ENCODE measurements at places on chromosomes 12 and 14. TPM values are rescaled to one million over a fixed set of nuclear protein-coding genes. Genes with fewer than 3 reads are reported as not detected.

- no peak for DNase-seq
Observed at GRCh38 chr14:47252802-47253201, 422.6 kb downstream of the MDGA2 start.

- no peak for DNase-seq
Observed at GRCh38 chr12:46126050-46126727, 135.8 kb upstream of the SCAF11 start.

Gene TAS2R7
- total RNA-seq = not detected

GRCh38 chr14:21202463-21203358 lies 46.8 kb upstream of the OR5AU1 start:
- DNase-seq = no peak

Gene HOXC12
- total RNA-seq = not detected

- DNase-seq = no peak
Observed at GRCh38 chr14:59247801-59248584, 59.5 kb downstream of the DAAM1 start.

GRCh38 chr12:20175704-20176388 lies 192.5 kb upstream of the PDE3A start:
- DNase-seq = no peak

- DNase-seq = no peak
Observed at GRCh38 chr14:102654298-102654697, 61.8 kb downstream of the RCOR1 start.

Gene PRR4
- total RNA-seq = 1.2 TPM

DNA sequence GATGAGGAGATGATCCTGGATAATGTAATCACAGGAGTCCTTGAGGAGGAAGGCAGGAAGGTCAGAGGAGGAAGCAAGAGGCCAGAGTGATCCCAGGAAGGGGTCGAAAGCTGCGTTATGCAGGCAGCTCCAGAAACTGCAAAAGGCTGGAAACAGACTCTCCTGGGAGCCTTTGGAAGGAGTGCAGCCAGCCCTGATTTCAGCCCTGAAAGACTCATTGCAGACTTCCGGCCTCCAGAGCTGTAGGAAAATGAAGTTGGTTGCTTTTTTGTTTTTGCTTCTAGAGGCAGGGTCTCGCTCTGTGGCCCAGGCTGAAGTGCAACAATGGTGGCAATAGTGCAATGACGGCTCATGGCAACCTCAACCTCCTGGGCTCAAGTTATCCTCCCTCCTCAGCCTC lies 44.6 kb upstream of the FZD10 start:
- DNase-seq = no peak

- DNase-seq = no peak
Observed at GRCh38 chr12:50157259-50157658, 9.9 kb downstream of the CERS5 start.

DNA sequence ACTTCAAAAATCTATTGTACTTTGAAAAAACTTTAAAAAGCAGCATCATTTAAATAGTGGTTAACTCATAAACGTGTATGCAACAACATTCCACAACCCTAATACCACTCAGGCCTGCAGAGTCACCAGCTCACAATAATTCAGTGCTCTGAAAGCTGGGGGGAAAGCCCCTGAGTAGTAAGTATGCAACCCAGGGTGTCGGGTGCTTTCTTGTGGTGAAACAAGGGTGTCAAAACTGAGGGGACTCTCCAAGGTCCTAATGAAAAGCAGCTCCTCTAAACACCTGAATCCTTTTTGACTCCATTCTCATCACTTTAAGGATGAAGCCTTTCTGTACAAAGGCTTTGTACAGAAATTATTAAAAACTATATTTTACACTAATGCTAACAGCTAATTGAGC lies 33.7 kb downstream of the FGFR1OP2 start:
- DNase-seq = no peak

Gene CALM1
- 503 TPM for total RNA-seq

Gene RIMBP2
- total RNA-seq = not detected

Gene TAS2R8
- not detected for total RNA-seq
